Activated CD8-positive, alpha-beta T cell treated with anti-CD3 and anti-CD28 coated beads for 36 hours (primary cell): ENCODE measurements at places on chromosomes 6 and 20. TPM values are rescaled to one million over a fixed set of nuclear protein-coding genes. Genes with fewer than 3 reads are reported as not detected.

The MAP7 gene
- total RNA-seq: 0.67 TPM

DNA sequence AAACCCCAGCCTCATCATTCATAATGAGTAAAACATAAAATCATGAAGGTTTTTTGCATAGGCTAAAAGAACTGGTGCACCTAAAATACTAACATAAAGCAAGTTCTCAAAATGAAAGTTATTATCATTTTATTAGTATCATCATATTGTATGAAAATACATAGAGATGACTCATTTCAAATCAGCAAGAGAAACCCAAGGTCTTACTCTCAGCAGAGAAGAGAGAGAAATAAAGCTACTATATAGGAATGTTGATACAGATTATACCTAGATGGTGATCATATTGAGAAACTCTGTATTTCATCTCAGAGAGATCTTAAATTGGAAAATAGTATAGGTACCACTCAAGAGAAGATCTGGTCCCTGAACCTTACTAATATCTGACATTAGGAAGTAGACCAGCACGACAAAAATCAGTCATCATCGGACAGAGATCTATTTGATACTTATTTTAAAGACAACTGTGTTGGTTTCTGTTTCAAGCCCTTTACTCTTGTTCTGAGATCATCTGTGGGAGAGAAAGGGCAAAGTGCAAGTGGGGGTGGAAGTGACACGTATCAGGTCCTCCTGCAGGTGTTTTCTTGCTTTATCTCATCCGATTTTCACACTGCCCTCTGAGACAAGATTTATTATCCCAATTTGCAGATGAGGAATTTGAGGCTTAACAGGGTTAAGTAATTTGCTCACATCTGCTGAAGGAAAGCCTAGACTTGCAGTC lies 532.3 kb downstream of the MAFB start:
- peak; percentile 9 for DNase-seq

DNA sequence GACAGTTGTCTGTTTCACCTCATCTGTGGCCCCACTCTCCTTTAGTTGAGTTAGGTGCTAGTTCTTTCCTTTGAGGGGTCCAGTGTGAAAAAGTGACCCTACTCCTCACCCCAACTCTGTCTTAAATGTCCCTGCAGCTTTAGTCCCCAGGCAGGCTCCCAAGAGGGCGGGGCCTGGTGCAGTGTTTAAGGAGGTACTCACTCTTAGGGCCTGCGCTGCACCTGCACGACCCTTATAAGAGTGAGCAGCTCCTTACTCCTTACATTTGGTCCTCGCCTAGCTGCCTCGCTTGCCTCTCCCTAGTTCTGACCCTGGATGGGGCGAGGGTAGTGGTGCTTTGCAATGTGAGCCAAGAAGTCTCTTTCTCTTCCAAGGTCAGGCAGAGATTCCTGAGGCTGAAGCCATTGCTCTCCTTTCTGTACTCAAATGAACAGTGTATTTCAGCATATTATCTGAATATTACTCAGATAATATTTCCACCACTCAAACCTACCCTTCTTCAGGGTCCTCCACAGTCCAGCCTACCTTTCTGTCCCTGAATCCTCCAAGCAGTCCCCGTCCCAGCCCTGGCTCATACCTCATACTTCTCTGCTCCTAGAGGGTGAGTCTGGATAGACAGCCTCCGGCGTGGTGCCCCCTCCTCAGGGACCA lies 11.9 kb upstream of the VEGFA start:
- DNase-seq: no peak

GRCh38 chr20:1503564-1504227 lies 12.5 kb upstream of the SIRPB2 start:
- DNase-seq: peak; percentile 89

DNA sequence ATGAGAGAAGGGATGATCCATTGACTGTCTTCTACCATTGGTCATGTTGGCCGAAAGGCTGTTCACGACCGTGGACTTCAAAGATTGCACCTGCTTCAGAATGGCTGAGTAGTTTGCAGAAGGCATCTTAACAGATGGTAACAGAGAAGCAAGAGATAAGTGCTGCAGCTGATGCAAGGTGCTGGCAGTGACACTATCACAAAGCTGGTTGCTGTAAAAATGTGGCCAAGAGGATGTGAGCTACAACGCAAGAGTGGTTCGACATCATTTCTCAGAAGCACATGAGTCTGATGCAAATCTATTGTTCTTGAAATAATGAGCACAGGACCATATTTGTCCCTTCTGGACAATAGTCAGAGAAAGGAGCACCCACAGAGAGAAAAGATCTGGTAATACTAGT lies 27.0 kb upstream of the ANKEF1 start:
- DNase-seq: no peak
